ENCODE measurements at places on chromosomes 12 and 14.

- DNase-seq = no peak
Measured at GRCh38 chr12:25146686-25147085, 48.3 kb downstream of the DNAI7 start.

GRCh38 chr12:91603060-91603459 lies 420.4 kb upstream of the DCN start:
- DNase-seq = no peak

DNA sequence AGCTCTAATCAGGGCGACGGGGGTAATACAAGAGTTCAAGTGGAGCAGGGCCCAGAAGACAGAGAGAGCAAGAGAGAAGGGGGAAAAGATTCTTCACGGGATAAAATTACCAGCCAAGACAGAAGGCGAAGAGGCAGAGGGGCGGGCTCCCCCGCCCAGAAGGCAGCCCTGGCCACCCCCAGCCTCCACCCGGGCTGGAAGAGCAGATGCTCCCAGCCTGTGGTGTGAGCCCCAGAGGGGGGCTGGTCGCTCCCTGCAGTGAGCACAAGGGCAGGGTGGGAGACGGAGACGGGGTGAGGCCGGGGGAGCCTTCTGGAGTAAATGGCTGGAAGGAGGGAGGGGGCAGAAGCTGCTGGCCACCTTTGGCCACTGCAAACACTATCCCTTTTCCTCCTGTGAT lies 1035.6 kb downstream of the VRK1 start:
- no peak for DNase-seq

DNA sequence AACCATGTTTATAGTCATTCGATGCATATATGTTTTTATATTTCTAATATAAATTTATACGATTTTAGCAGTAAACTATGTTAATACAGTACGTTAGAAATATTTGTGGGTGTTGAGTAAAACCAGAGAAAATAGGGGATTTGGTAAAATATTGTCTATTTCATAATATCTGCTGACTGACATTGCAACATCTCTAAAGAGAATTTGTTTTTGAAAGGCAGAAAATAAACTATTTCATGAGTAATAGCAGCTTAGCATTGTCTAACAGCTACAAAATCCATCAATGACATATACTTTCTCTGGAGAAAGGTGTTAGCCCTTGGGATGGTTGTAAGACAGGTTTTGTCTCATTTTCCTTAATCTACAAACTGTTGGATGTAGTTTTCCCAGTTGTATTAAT lies 144.9 kb downstream of the PDE3A start:
- DNase-seq = no peak

GRCh38 chr14:92589213-92589852 lies 75.8 kb downstream of the RIN3 start:
- DNase-seq = no peak

- DNase-seq = no peak
Measured at GRCh38 chr12:132204793-132205270, 60.6 kb downstream of the NOC4L start.

GRCh38 chr12:102511575-102511974 lies 31.2 kb upstream of the IGF1 start:
- no peak for DNase-seq

DNA sequence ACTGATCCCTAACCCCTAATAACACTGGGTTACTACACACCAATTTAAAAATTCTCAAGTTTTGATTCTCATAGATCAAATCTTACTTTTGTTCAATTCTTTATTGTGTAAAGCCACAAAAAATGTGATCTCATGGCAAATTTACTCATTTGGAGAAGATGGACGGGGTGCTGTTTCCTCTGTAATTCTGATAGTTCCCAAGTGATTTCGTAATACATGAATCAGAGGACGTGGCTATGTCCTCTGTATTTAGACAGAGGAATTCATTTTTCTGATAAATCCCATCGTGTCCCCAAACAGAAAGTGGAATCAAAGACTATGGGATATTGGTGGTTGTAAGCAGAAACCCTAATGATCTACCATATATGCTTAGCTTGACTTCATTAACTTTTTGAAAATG lies 76.6 kb upstream of the GNG2 start:
- no peak for DNase-seq

- DNase-seq = peak; percentile 66
Measured at GRCh38 chr12:57242691-57243454, 8.1 kb downstream of the STAC3 start.

DNA sequence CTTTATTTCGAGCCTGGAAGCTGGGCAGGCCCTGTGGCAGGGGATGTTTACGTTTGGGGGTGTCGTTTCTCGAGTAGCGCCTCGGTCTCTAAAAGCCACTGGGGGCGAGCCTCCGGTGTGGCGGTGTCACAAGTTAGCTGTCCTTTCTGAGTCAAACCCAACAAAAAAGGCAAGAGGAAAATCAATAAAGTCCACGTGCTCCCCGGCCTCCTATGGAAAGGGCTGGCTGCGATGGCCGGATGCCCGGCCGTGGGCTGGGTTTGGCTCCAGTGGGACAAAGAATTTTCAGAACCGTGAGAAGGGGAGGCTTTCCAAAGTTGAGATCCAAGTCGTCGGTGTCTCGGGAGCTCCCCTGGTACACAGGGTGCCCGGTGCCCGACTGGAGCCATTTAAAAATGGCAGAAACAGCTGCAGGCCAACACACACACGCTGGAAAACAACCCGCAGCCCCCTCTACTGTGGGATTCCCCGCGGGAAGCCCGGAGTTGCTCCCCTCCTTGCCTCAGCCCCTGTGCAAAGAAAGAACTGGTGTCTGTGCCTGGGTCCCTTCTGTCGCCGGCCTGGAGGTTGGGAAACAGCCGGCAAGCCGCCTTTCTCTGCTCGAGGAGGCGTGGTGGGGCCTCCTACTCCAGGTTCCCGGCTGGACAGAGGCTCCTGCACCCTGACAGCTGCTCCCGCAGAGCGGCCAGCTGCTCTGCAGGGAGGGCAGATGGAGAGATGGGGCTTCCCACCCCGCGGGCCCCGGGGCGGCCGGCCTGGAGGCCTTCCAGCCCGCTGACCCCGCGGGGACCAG lies 1.9 kb downstream of the BCL7A start:
- no peak for DNase-seq

DNA sequence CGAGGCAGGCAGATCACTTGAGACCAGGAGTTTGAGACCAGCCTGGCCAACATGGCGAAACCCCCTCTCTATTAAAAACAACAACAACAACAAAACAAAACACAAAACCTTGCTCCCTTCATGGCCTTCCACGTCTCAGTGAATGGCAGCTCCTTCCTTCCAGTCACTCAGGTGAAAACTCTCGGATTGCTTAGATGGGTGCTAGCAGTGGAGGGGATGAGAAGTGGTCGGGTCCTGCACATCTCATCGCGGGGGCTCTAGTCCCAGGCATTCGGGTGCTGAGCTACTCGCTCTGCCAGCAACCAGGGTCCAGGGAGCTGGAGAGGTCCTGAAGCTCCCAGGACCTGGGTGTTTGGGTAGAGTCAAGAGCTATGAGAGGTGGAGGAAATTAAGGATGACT lies 7.7 kb downstream of the SLC6A13 start:
- no peak for DNase-seq

DNA sequence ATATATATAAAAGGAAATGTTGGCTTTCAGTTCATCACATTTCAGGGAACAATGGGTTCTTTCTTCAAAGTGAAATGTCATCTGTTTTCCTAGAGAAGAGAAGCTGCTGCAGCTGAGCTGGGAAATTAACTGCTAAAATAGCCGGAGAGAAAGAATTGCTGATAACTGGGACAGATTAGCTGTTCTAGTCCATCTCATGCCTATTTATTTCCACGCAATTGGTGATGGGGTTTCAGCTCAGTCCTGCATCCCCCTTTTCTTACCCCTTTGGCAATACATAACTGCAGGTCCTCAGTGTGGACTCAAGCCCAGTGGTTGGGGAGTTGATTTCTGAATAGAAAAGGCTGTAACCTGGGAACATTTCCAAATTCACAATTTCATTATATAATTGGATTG lies 436.9 kb upstream of the TMEM132C start:
- no peak for DNase-seq

GRCh38 chr12:15183821-15184220 lies 37.4 kb downstream of the RERG start:
- no peak for DNase-seq

- no peak for DNase-seq
Measured at GRCh38 chr14:23520899-23521533, 30.5 kb downstream of the ZFHX2 start.

DNA sequence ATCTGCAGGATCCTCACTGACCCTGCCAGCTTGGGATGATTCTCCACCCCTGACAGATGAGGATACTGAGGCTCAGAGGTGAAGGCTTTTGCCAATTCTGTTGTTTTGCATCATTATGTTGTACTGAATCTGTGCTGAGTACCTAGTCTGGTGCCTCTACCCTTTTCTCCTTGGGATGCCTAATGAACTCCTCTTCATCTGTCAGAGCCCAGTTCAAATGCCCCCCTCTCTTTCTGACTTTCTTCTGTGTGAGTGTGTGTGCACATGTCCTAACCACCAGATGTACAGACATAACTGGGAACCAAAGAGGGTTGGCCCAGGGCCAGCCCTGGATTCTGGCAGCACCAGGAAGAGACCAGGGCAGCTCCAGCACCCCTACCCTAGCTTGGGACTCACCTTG lies 22.8 kb downstream of the FOXN4 start:
- DNase-seq = no peak

DNA sequence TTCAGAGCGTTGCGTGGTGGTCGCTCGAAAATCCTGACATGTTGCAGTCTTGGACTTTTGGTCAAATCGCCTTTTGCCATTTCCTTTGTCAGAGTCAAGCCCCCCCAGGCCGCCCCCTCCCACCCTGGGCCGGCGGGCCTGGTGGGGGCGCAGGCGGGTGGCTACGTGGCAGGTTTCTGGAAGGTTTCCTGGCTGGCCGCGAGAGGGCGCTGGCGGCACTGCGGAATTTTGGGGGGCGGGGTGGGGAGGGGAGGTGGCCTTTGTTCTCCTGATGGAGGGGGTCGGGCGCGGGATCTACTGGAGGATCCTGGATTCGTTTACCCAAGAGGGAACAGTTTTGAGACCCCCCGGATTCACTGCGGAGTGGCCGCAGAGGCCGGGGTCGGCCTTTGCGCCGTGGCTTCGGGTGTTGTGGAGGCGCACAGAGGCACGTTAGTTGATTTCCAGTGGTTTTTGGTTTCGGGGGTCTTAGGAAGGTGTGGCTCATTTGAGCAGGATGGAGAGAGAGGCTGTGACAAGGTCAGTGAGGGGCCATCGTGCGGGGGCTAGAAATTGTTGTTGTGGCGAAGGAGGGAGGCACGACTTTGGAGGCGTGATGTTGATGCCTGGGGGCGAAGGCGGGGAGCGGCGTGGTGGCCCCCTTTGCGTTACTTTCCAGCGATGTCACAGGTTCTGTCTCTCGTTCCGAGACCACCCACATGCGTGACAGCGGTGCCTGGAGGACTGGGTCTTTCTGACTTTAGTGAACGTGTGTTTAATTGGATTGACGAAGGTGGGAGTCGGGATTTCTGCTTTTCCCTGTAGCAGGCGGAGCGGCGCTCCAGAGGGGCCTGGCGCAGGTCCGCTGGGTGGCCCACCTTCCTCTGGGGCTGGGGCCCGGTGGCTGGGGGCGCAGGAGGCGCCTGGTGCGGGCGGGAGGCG lies 1.4 kb downstream of the MEG3 start:
- DNase-seq = no peak

DNA sequence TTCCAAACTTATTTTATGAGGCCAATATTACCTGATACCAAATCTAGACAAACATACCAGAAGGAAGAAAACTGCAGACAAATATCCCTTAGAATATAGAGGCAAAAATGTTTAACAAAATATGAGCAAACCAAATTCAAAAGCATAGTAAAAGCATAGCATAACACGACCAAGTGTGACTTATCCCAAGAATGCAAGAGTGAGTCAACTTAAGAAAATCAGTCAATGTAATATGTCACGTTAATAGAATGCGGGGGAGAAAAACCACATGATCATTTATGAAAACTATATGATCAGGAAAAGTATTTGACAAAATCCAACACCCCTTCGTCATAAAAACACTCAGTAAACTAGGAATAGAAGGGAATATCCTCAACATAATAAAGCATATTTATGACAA lies 217.3 kb downstream of the ADGRD1 start:
- DNase-seq = no peak

DNA sequence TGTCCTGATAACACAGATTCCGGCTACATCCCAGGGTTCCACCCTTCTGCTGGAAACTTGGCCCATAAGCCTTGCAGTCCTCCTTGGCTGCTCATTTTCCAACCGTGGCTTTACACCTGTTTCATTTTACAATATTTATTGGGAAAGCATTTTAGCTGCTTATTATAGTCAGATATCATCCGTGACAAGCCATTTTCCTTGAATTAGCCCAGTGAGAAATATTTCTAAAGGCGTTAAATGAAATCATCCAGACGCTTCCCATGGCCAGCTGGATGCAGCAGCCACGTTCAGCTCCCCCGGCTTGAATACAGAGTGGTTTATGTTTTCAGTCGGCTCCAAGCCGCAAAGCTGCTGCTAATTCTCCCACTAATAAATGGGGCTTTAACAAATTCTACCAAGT lies 245.0 kb upstream of the PELI2 start:
- DNase-seq = no peak

GRCh38 chr14:102805371-102805891 lies 28.2 kb downstream of the TRAF3 start:
- DNase-seq = peak; percentile 48

DNA sequence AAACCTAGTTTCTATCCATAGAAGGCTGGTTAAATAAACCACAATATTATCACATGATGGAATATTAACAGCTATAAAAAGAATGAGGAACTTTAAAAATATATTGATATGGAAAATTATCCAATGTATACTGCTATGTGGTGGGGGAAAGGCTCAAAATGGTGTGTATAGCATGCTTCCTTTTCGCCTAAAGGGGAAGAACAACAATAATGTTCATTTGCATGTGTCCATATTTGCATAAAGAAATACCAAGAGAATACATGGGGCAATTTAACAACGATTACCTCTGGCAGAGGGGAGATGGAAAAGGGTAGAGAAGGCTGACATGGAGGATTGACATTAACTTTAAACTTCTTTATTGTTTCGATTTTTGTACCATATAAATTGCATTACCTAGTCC lies 121.3 kb upstream of the PARP11 start:
- DNase-seq = no peak

DNA sequence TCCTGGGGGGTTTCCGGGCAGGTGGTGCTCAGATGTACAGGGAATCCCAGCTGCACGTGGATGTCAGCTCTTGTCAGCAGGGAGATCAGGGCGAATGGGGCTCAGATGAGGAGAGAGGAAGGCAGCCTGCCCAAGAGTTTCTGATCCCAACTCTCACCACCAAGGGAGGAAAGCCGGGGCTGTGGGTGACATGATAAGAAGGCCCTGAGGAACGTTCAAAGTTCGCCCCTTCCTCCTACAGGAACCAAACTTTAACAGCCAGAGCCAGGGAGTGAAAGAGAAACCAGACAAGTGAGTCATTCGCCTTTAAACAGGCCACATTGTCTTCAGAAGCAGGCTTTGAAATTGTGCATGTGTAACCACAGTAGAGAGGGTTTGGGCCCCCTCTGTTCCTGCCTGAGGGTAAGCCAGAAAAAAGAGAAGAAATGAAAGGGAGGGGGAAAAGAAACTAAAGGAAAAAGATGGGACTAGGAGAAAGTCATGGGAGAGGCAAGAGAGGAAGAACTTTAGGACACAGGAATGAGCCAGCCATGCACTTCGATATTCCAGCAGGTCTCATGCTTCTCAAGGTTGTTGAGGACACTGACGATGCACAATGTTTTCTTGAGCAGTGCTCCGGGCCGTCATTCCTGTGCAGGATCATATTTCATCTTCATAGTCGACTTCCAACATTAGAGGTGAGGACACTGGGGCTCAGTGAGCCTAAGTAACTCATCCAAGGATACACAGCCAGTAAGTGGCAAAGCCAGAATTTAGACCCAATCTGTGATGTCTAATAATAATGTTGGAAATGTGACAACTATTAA lies 691.4 kb upstream of the TBX3 start:
- DNase-seq = no peak

GRCh38 chr12:64675795-64676194 lies 65.5 kb downstream of the RASSF3 start:
- no peak for DNase-seq

Data from CD4-positive, alpha-beta T cell treated with Interleukin-10 for 1 hour (primary cell).